CD4-positive, alpha-beta T cell treated with Interleukin-2 at 100 ng/mL for 4 hours (primary cell): ENCODE measurements at places on chromosomes 4 and X.

GRCh38 chr4:78517050-78517652 is 34.4 kb upstream of the ANXA3 start:
- DNase-seq: no peak

GRCh38 chrX:19627533-19627932 is 112.2 kb upstream of the MAP3K15 start:
- peak; percentile 48 for DNase-seq

DNA sequence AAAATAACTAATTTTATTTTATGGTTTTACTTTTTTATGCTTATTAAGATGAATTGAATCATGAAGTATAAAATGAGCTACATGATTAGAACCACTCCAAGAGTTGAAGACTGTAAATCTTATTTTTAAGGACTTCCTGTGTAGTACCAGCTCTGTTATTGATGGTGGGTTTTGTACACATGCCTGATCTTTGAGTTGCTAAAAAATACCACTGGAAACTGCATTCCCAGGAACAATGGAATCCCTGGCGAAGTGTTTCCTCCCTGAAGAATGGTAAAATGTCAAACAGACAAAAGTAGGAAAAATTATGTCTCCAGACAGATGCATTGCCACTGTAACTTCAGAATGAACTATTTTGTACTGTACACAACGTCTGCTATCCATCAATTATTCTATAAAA is 935.4 kb upstream of the TENM3 start:
- no peak for DNase-seq

DNA sequence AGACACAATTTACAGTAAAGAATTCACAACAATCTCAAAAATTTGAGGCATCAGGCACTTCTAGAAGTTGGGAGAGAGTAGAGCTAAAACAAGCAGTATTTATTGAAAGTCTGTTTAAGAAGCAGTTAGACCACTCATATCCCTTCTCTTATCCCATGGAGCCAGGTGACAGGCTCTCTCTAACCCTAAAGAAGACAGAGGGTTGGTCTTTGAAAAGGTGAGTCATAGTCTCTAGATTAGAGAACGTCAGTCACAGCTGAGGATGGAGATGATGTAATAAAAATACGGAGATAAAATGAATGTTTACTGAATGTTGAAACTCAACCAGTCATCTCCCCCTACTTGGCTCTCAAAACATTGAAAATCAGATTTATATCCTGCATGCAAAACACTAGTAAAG is 223.8 kb downstream of the CHIC2 start:
- no peak for DNase-seq

- peak; percentile 35 for DNase-seq
Measured at GRCh38 chrX:153708415-153708814, 15.8 kb downstream of the BCAP31 start.

DNA sequence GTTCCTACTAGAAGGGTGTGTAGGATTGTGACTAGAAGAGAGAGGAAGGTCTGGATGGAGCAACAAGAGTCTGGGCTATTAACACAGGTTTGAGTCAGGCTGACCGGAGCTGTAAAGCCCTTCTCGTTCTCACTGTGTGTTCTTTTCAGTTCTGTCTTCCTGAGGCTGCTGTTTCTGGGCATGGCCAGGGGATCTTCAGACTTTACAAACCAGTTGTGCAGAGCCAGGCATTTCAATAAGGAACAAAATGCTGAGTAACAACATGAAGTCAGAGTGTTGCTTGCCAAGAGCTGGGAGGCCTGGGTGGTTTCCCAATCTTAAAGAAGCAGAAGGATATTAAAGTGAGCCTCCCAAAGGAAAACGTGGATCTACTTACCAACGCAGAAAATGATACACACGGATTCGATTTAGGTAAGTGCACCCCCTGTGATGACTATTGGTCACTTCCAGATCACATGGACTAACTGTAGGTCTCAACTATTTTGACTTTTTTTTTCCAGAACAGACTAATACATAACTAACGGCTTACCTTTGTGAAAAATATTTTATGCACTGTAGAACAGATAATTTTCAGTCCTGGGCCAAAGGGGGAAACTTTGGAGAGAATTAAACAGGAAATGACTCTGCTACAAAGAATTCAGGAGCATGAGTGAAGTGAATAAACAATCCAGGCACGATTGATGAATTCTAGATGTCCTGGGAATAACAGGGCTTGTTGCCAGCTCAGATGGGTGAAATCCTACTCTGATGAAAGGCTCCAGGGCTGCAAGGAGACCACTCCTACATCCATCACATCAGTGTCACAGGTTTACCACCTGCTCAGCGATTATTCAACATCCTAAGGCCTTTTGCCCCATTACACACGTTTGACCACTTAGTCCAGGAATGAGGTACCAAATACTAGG is 94.5 kb downstream of the ANXA3 start:
- no peak for DNase-seq

DNA sequence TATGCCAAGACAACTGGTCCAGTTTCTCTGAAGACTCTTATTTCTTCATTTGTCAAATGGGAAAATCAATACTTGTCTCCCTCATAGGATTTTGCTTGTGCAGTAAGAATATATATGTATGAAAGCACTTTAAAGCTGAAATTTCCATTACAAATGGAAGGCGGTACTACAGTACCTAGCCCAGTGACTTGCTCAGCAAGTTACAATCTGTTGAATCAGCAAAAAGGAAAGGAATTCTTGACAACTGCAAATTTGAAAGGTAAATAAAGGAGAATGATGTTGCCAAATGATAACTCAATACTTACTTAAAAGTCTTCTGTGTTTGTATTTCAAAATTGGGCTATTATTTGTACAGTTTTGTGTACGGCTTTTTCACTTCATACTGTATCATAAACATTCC is 71.1 kb downstream of the PKD2 start:
- DNase-seq: no peak

- no peak for DNase-seq
Measured at GRCh38 chr4:73901031-73901430, 31.8 kb downstream of the CXCL1 start.

DNA sequence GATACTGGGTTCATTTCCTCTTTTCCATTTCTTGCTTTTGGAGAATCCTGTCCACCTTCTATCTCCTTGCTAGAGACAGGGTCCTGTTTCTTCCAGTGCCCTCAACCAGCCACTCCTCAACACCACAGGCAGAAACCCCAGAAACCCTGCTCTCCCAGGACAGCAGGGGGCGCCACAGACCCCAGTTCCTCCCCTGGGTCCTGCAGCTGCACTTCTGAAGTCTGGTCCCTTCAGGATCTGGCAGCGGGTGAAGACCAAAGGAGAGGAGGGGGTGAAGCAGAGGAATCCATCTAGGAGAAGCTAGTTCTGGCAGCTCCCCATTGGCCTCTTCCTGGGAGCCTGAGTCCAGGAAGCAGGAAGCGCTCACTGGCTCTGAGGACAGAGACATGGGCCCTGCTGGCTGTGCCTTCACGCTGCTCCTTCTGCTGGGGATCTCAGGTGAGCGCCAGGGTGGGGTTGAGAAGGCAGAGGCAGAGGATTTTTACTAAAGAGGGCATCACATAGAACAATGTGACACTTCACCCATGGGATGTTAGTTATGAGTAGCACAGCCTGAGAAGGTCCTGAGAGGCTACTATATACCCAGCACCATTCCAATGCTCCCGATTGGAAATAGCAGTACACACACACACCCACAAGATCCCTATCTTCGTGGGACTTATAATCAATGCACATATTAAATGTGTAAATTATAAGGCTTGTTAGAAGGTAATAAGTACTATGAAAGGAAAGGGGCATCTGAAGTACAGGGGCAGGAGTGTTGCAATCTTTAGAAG is at the start of gene PRSS48:
TSS of gene PRSS48 (plus strand) at position 375 of the 776 bp plus-strand sequence. CDS start at position 387, 12 bp downstream.
- peak; percentile 5 for DNase-seq

GRCh38 chrX:8049827-8050226 is 121.2 kb downstream of the VCX2 start:
- DNase-seq: no peak

GRCh38 chr4:118284169-118284568 is 68.6 kb downstream of the PRSS12 start:
- DNase-seq: no peak

- no peak for DNase-seq
Measured at GRCh38 chr4:130183096-130183495, 1087.1 kb downstream of the C4orf33 start.

DNA sequence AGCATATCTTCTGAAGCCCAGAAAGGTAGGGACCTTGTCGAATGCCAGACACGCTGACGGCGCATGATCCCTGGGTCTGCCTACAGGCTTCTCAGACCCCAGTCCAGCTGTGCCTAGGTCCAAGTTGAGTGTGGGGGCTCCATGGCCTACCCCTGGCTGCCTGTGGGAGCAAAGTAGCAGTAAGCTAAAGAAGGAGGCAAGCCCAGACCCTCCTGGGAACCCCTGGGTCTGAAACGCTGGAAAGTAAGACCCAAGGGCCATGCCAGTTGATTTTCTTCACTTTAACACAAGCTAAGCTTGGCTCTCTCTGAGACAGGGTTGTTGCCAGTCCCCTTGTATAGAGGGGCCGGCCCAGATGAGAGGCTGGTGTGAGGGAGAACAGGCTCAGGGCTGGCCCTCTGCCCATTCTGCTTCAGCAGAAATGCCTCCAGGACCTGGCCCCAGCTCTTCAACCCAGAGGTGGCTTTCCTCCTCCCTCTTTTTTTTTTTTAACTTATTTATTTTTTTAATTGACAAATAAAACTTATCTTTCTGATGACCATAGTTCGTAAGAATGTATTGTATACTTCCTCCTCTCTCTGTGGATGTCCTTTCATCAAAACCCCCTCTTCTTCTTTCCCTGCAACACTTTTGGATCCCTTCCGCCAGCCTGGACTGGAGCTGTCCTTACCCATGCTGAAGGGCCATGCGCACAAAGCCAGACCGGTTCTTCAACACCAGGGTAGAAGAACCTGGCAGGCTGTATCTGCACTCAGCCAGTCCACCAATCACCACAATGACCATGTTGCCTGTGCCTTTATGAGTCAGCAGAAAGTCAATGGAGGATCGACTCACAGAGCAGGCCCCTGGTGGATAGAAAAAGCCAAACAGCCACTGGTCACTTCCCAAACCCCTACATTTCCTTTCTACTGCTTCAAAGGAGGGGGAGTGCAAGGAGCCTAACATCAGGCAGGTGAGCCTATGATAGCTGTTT is 7.1 kb downstream of the AWAT2 start:
- DNase-seq: no peak

GRCh38 chr4:76800902-76801301 is 97.0 kb downstream of the SOWAHB start:
- DNase-seq: no peak

DNA sequence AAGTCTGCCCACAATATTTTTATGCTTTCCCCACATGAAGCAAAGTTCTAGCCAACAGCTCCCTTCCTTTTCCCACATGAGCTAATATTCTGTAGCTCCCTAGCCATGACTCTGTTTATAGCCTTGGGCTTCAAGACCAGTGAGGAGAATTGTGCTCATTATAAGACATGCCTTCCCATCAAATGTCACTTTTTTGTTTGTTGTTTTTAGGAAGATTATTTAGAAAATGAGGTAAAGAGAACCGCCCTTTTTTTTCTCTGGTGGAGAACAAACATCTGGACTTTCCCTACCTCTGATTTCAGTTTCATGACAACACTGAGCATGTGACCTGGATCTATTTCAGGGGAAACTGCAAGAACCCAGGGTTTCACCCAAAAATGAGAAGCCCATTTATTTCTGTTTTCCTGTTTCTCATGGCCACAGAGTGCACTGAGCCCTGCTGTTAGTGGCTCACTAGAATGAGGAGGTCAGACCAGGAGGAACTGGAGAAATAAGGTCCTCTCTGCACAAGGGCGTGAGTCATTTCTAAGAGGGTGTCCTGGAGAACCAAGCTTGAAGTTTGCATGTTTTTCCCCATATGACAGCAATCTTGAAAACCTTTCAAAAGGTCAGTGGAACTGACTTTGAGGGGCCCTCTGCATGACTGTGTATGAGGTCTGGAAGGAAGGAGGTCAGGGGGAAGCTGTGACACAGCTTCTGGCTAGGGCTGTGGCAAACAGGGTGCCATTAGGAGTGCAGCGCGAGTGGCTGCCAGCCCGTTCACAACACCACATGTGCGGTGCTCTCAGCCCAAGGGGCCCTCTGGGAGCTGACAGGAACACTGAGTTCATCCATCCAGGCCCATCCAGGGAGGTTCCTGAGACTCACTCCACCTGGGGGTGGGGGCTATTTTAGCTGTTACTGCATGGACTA is 55.2 kb downstream of the CHST7 start:
- DNase-seq: peak; percentile 10

- DNase-seq: no peak
Measured at GRCh38 chr4:151167561-151167960, 68.1 kb downstream of the RPS3A start.

GRCh38 chr4:41358647-41359421 is 102.1 kb downstream of the UCHL1 start:
- no peak for DNase-seq

DNA sequence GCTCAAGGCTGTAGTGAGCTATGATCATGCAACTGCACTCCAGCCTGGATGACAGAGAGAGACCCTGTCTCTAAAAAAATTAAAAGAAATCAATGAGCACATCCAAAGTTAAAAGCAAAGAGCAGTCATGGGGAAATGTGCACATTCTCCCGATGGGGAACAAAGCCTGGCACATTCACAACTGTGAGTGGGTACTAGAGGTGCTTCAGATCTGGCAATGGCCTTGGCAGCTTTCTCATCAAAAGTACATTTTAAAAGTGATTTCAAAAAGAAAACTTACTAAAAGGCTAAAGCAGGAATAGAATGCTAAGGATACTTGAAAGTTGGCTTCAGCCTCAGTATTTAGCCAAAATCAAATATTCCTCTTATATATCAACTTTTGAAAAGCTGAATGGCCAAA is 145.9 kb upstream of the MAOA start:
- DNase-seq: no peak

GRCh38 chr4:153294631-153295030 is 49.9 kb upstream of the MND1 start:
- no peak for DNase-seq

- no peak for DNase-seq
Measured at GRCh38 chrX:51834076-51834475, 59.3 kb upstream of the MAGED1 start.

GRCh38 chr4:66602622-66603021 is 932.3 kb upstream of the EPHA5 start:
- no peak for DNase-seq

DNA sequence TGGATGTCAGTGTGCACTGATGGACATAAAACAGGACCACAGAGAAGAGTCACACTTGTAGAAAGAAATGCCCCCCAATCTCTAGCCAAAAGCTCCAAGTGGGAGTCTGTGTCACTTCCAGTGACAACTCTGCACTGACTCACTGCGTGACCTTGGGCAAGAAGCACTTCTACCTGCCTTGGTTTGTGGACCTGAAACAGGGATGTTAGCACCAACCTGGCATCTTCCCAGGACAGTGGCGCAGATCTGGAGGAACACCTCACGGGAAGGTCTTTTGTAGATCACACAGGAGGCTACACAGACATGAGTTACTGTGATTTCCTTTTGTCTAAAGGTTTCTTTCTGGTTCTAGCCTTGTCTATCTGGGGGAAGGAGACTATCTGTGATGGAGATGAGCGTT is 80.5 kb upstream of the DHRSX start:
- DNase-seq: no peak

DNA sequence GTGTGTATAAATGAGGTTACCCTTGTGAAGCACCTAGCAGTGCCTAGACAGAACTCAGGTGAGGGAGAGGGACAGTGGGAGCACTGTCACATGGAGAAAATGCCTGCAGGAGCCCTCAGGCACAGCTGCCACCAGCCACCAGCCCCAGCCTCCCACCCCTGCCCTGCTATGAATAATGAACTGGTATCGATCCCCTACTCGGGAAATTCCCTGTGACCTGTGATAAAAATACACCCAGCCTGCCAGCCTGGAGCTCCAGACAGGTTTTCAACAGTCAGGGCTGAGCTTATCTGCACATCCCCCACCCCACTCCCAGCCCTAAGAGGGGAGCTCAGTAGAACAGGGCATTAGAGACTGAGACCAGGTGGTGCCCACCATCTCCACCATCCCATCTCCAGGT is 159.6 kb upstream of the PJA1 start:
- DNase-seq: no peak

- DNase-seq: no peak
Measured at GRCh38 chr4:172042714-172043114, 229.5 kb downstream of the GALNTL6 start.
